ENCODE measurements at places on chromosomes 2 and 18.

- no peak for DNase-seq
Measured at GRCh38 chr2:28030600-28030999, 140.1 kb downstream of the BABAM2 start.

- DNase-seq, result no peak
Measured at GRCh38 chr18:48529796-48530195, 9.0 kb upstream of the CTIF start.

GRCh38 chr2:222912117-222912516 lies 51.3 kb downstream of the ACSL3 start:
- DNase-seq, result no peak

DNA sequence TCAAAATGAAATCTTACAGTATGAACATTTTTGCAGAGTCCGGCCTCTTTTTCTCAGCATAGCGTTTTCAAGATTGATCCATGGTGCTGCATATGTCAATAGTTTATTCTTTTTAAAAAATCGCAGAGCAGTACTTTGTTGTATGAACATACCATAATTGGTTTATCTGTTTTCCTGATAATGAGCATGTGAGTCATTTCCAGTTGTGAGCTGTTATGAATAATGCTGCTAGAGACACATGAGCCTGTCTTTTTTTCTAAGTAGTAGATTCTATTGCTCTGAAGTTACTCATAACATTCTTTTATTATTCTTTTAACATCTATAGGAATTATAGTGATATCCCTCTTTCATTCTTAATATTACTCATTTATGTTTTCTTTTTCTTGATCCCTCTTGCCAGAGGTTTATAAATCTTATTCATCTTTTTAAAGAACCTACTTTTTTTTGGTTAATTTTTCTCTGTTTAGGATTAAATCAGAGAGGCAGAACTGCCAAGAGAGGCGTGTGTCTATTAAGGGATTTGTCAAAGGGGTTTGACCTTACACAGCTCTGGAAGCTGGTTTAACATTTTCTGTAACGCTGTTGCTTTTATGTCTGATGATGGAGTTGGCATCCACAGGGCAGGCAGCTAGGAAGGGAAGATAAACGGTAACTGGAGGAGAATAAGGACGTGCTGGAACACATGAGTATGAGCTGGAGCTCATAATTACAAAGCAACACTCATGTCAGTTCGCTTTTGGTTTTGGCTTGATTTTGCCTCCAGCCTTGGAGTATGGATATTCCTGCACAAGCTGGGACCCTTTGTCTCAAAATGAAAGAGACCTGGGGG lies 47.4 kb downstream of the MGAT5 start:
- DNase-seq, result no peak

DNA sequence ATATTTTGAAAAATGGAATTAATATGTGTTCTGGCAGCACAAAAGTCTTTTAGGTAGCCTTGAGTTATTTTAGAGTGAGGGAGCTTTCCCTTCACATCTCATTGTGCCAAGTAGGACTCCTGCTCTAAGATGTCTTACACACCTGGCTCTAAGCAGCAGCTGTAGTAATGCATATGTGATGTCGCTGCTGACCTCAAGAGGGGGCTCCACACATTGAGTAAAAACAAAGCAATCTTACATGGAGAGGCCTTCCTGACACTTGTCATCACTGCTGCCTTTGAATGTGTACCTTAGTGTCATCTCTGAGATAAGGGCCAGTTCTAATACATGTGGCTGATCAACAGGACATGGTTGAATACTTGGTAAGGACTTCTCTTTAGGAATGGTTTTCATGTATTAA lies 75.8 kb downstream of the ACTR3 start:
- peak; percentile 26 for DNase-seq

DNA sequence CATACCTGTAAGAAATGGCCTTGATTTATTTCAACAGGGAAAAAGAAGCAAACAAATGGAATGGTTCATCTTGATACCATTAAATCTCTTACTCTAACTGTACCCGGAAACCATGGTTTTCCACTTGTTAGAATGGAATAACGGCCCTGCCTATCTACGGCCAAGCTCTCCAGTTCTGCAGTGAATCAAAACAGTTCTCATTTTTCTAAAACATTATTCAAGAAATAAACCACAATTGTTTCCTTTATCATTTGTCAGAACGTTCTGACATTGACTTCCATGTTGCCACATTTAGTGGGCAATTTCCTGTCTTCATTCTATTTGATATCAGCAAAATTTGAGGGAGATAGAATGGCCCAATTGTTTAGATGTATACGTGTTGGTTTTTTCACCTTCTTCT lies 118.8 kb upstream of the CDH19 start:
- no peak for DNase-seq

- no peak for DNase-seq
Measured at GRCh38 chr2:227280895-227281294, 44.2 kb upstream of the MFF start.

DNA sequence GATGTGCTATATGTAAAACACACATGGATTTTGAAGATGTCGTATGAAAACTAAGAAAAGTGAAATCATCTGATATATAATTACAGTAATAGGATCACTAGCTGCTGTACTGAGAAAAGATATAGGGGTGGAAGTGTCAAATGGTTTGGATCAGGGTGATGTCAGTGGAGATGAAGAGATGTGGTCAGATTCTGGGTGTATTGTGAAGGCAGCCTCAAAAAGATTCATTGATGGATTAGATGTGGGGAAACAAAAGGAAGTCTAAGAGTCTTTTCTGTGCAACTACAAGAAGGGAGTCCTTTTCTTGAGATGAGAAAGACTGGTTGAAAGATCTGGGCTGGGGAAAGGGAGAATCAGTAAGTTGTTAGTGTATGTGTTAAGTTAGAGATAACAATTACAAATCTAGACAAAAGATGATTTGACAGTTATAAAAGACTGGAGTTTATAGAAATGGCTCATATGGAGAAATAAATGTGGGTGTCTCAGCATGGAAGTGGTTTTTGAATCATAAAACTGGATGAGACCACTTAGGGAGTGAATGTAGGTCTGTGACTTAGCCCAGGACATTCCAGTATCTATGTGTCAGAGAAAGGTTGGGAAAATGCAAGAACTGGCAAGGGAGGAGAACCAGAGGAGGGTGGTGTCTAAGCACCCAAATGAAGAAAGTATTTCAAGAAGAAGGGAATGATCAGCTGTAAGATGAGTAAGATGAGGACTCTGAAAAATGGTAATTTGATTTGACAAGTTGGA lies 347.4 kb downstream of the PARD3B start:
- DNase-seq, result no peak

DNA sequence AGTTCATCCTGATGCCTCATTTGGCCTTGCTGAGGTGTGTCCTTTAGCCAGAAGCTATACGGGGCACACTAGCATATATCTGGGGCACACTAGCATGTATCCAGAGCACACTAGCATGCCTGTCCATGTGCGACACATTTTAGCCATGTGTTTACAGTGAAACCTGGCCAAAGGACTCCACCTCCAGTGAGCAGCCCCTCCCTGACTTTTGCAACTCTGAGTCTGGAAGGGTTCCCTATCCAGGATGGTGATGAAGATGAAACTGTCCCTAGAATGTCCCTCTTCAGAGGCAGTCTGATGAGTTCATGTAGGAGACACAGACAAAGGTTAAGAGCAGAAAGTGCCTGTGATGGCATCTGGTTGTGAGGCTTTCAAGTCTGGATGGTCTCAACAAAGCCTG lies 61.4 kb upstream of the LGALSL start:
- DNase-seq, result no peak

- DNase-seq, result no peak
Measured at GRCh38 chr2:44744961-44745892, 196.3 kb upstream of the SIX3 start.
